CD4-positive, alpha-beta T cell treated with Interleukin-17A for 1 hour (primary cell): ENCODE measurements at places on chromosomes 7 and 10.
A peak's percentile ranks its signal among the peaks of the same experiment; 100 is the strongest.

- DNase-seq, result no peak
These were observed 59.1 kb downstream of the AUTS2 start for GRCh38 chr7:69657331-69657730.

GRCh38 chr7:8579661-8580194 is 146.3 kb downstream of the NXPH1 start:
- no peak for DNase-seq

- DNase-seq, result no peak
These were observed 7.7 kb downstream of the VWA2 start for GRCh38 chr10:114246679-114247305.

DNA sequence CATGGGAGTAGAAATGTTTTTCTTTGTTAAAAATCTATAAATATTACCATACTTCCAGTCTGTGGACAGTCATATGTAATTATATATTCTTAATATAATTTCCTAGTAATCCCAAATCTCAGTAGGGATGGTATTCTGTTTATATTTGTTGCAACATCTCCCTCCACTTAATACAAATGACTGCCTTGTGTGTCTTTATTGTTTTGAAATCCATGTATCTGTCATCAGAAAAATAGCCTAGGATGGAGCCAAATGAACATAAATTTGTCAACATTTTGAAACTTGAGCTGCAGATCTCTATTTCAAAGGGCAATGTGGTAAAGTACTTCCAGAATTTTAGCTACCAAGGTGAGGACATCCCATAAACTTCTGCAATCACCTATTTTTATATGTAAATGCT is 290.7 kb downstream of the TSPAN12 start:
- no peak for DNase-seq

GRCh38 chr10:44386546-44387052 is 1.7 kb upstream of the CXCL12 start:
- DNase-seq, result no peak

- DNase-seq, result no peak
These were observed 369.5 kb downstream of the IPMK start for GRCh38 chr10:57898231-57898630.

- DNase-seq, result no peak
These were observed 136.0 kb upstream of the FAM20C start for GRCh38 chr7:56291-56913.

DNA sequence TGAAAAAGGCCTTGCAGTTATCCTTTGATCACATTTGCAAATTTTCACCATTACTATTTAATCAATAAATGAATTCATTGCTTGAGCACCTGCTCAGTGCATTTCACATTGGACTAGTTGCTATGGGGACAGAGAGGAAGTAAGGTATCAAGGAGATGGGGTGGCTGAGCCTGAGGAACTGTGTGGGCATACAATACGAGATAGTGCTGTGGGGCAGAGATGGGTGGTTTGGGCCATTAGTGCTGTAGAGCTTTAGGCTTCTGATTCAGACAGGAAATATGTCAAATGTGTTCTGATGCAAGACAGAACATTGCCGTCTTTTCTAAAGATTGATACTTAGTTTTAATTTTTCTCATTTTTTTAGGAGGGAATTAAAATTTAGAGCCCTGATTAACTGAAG is 13.2 kb downstream of the ITGB8 start:
- DNase-seq, result no peak

DNA sequence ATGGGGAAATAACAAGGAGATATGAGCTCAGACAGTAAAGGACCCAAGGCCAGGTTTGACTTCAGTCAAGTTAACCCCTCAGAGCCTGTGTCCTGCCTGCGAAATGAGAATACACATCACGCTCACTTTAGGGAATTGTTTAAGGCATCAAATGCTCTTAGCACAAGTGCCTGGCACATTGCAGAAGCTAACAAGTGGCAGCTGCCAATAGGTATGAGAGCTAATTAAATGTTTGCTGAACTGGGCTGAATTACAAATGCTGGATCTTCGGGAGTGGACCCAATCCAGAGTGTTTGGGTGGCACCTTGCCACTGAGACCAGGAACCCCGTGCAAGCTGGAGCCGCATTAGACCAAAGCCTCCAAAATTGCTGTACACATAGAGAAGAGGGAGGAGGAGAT is 136.8 kb downstream of the C10orf90 start:
- DNase-seq, result no peak

GRCh38 chr7:124269774-124270173 is 236.9 kb upstream of the TMEM229A start:
- DNase-seq, result no peak

DNA sequence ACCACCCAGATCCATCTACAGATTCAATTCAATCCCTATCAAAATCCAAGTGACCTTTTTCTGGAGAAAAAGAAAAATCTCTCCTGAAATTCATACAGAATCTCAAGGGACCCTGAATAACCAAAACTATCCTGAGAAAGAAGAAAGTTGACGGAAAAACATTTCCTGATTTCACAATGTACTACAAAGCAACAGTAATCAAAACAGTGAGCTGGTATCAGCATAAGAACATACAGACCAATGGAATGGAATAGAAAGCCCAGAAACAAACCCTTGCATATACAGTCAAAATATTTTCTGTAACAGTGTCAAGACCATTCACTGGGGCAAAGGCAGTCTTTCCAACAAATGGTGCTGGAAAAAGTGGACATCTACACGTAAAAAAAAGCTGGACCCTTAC is 89.9 kb downstream of the JMJD1C start:
- DNase-seq, result no peak

- no peak for DNase-seq
These were observed 193.2 kb downstream of the TEX36 start for GRCh38 chr10:125489731-125490130.

DNA sequence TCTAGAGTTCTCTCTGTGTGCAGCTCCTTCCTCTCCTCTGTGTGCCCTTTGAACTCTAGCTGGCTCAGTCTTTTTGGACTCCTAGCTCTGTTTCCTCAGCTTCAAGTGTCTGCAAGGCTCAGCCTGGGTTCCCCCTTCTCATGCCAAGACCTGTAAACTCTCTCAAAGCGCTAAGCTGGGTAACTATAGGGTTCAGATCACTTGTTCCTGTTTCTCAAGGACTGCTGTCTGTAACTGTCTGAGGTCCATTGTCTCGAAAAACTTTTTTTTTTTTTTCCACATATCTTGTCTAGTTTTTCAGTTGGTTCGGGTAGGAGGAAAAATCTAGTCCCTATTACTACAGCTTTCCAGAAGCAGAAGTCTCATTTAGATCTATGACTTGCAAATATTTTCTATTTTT is 46.6 kb upstream of the PPP1R17 start:
- no peak for DNase-seq

DNA sequence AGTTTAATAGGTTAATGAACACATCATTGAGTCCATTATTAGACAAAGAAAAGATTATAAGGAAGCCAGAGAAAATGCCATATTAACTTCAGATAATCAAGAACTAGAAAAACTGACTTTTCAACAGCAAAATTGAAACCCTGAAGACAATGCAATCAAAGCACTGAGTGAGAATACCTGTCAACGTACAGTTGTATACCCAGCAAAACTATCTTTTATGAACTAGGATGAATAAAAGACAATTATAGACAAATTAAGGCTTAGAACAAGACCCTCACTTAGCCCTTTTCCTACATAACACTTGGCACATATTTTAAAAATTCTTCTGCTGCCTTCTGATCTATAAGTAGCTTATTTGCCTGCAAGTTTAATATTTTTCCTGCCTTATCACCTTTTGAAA is 19.0 kb upstream of the DGKI start:
- no peak for DNase-seq

DNA sequence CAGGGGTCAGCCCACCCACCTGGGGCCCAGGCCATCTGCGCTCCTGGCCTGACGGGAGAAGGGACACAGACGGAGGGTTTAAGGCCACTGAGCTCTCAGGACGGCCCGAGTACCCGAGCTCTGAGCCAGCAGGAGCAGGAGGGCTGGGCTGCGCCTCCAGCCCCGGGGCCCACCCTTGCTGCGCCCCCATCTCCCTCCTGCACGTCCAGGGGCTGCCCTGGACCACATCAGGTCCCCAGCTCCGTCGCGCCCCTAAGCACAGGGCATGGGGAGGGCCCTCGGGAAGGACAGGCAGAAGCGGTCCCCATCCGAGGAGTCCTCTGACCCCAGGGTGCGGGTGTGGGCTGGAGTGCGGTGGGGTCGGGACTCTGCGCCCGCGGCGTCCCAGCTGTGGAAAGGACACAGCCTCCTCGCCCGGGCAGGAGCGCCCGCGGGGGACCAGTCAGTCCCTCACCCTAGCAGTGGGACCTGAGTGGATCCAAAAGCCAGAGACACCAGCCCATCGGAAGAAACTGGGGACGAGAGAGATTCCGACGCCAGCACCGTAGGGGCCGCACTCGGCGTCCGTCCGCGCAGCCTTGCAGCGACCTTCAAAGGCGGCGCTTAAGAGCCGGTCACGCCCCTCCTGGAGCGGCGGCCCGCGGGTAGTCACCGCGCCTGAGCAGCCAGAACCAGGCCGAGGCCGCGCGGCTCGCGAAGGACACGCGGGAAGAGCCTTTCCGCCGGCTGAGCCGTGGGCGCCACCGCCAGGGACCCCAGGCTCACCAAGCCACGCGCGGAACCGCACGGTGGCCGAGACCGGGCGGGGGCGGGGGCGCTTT is 15.9 kb downstream of the CAMK2B start:
- DNase-seq, result no peak

GRCh38 chr10:84822931-84823630 is 494.7 kb downstream of the CCSER2 start:
- DNase-seq, result no peak

- no peak for DNase-seq
These were observed 433.7 kb upstream of the TPK1 start for GRCh38 chr7:145269418-145270161.

- no peak for DNase-seq
These were observed 110.4 kb downstream of the OSBPL3 start for GRCh38 chr7:24869572-24869971.

DNA sequence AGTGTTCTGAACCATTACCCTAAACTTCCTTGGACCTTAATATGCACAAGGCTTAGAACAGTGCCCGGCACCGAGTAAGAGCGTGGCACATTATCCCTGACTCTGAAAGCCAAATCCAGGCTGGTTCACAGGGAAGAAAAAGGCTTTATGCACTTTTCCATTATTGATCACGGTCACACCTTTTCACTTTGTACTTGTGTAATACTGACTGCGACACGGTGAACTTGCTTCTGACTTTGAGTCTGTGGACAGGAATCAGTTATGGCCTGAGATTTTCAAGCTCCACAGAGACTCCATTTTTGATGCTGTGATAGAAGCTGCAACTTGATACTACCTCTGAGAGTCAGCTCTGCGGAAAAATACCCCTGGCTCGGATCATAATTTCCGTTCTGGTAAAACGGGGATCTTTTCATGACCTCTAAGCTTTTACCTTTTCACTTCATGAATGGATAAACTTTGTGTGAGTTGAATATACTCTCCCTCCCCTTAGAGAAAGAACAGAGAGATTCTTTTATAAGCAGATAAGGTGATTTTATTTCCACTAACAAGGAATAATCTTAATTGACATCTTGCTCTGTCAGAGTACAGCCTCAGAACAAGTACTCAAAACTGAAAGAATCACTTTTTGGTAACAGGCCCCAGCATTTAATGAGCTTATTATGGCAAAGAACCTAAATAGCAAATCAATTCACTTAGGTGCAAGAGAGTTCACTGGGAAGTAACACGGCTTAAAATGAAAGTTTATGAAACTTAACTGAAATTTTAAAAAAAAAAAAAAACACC is 88.8 kb downstream of the ELMO1 start:
- no peak for DNase-seq

DNA sequence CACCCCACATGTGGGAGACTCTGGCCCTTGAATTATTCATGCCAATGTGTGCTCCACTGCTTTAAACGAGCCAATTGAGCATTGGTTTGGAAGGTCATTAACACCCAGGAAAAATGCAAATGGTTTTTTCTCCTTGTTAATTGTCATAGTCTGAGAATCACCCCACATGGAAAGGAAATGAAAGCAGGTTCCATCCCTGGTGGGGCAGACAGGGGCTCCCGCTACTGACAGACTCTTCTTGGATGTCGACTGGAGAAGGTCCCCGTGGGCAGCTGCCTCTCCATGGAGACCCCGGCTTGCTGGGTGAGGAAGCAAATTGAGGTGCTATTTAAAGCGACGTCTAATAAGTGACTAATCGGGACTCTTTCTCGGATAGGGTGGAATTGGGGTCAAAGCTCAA is 32.0 kb upstream of the EN2 start:
- no peak for DNase-seq

DNA sequence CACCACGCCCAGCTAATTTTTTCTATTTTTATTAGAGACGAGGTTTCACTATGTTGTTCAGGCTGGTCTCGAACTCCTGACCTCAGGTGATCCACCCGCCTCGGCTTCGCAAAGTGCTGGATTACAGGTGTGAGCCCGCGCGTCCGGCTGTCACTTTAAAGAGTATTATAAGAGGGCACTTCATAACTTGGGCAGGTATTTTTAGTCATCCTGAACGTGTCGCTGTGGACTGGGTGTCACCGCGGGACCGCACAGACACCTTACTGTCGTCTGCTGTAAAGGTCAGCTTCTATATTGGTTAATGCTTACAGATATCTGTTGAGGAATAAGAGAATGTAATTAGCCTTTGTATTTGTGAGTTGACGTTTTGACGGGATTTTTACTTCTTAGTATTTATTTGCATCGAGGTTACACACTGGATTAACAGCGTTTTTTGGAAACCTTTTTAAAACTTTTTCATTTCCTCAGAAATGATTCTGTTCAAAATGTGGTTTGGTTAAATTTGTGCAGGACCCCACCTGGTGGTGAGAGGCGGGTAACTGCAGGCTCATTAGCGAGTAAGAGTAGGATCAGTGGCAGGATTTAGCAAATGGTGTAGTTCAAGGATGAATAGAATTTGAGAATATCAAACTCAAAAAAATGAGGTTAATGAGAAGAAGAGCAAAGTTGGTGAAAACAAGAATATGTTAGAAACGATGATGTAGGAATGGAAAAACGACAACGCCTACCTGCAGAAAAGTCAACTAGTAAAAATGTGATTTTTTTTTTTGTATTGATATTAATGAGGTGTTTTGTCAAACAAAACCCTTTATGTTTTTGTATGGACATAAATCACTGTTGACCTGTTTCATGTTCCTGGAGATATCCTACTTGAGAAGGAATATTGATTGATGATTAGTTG is 3.2 kb downstream of the DNAJB6 start:
- peak; percentile 82 for DNase-seq

- DNase-seq, result no peak
These were observed 991.8 kb upstream of the PHF14 start for GRCh38 chr7:9981742-9982349.

- DNase-seq, result no peak
These were observed 227.6 kb upstream of the NPSR1 start for GRCh38 chr7:34430456-34430855.

- no peak for DNase-seq
These were observed 464 bp downstream of the DENND2A start for GRCh38 chr7:140640060-140640637.

DNA sequence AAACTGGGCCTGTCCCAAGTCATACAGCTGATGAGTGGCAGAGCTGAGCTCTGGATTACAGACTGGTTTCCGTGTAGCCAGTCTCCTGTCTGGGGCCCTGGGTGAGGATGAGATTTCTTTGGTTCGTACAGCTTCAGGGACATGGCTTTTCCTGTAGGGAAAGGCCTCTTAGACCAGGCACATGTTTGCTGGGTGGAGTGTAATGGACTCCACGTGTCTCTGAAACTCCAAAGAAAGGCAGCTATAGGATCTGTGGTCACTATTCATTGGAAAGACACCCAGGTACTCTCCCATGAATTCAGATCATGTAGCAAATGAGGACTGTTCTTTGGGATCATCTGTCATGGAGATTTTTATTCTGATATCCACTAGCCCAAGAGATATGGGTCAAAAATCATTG is 2.4 kb downstream of the HABP2 start:
- DNase-seq, result no peak

- no peak for DNase-seq
These were observed 2.4 kb upstream of the CCDC6 start for GRCh38 chr10:59908808-59909143.

GRCh38 chr7:125020801-125021200 is 91.2 kb upstream of the POT1 start:
- no peak for DNase-seq
